ENCODE measurements at places on chromosomes 16 and 17.

- no peak overlapping the region for H3K4me3 ChIP-seq
- H3K36me3 ChIP-seq: no peaks in the 10 kb centered on the region
- no peak overlapping the region for H3K27ac ChIP-seq
- peaks cover 34% of the 10 kb centered on the region for H3K4me1 ChIP-seq
Observed at GRCh38 chr16:84723906-84724305, 24.1 kb downstream of the USP10 start.

DNA sequence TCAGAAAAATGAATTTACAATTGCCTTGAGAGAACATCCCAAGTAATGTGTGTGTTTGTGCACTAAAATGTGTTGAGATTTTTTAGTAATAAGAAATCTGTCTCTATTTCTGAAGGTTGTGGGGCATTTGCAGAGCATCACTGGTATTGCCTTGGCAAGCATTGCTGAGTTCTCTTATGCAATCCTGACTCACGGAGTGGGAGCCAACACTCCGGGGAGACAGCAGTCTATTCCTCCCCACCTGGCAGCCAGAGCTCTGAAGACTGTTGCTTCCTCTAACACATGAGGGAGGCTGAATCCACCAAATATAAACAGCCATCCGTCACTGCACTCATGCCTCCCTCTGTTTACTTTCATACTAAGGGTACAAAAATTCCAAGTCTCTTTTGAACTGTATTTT is 10.6 kb downstream of the CNTD1 start:
- H3K27ac ChIP-seq: no peak overlapping the region
- no peaks in the 10 kb centered on the region for H3K27me3 ChIP-seq
- peaks cover 41% of the 10 kb centered on the region for H3K36me3 ChIP-seq
- DNase-seq: no peak

DNA sequence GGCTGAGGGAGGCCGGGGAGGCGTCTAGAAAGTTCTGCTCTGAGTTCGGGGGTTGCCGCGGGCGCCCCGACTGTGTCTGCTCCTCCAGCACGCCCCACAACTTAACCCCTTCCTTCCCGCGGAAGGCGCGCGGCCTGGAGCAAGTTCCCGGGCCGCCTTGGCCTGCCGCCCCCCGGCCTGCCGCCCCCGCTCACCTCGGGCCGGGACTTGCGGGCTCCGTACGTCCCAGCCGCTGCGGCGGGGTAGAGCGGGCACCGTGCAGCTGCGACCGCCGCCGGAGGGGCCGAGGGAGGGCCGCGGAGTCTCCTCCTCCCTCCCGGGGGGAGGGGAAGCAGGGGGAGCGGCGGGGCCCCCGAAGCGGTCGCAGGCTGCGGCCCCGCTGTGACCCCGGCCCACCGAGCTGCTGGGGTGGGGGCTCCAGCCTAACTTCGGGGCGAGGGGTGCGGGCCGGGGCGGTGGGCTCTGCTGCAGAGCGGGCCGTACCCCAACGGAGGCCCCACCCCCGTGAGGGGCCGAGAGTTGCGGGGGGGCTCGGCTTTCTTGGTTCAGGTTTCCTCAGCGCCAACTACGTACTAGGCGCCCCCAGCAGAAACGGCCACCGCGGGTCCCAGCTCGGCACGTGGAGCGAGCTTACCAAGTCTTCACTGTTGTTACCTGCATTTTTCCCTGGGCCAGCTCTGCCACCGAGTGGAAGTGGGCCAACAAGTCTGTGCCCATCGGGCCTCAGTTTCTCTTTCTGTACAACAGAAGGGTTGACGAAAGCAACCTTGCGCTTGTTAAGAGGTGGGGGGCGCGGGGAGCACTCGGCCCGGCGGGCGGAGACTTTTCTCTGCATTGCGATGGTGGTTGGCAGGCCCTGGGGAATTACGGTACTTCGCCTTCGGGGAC is at the start of gene CCDC102A:
CCDC102A (minus strand) TSS at position 266 of the 888 bp plus-strand sequence. CDS start 7,394 bp downstream, outside the sequence.
- H3K27ac ChIP-seq: peak within 1 kb of the TSS; percentile 93
- peak within 1 kb of the TSS; percentile 76 for H3K4me3 ChIP-seq
- peak; percentile 32 for DNase-seq
- H3K4me1 ChIP-seq: peaks cover 51% of the 10 kb centered on the region

DNA sequence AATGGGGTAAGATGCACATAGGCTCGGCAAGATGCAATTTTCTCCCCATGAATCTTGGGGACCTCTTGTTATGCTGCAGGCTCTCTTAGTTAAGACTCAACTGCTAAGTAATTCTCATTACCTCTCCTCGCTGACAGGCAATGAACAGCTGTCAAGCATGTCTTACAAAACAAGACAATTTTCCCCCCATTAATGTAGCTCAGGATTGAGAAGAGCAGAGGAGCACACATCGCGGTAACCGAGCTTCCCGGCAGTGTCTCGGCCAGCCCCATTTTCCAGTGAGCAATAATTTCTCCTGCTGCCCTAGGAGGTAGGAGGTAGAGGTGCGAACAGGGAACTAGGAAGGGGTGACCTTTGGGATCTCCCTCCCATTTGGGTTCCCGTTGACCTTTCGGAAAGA is 272.1 kb downstream of the HAPSTR1 start:
- no peak overlapping the region for H3K4me3 ChIP-seq
- no peak for DNase-seq

Measured in CD4-positive, CD25-positive, alpha-beta regulatory T cell (primary cell).